NB4 (cell line): ENCODE measurements at places on chromosomes 16 and 17.

DNA sequence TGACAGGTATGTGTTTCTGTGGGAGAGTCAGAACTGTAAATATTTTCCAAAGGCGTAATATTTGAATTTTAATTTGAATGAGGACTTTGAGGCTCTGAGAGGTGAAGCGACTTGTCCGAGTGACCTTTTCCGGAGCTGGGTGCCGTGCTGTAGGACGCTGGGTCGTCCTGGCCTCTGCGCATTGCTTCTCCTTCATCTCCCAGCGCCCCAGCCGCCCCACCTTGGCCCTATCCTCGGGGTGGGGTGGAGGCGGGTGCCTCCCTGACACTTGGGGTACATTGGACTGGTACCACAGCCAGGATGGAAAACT, 147.8 kb downstream of the SPECC1 start:
- no peak for DNase-seq

DNA sequence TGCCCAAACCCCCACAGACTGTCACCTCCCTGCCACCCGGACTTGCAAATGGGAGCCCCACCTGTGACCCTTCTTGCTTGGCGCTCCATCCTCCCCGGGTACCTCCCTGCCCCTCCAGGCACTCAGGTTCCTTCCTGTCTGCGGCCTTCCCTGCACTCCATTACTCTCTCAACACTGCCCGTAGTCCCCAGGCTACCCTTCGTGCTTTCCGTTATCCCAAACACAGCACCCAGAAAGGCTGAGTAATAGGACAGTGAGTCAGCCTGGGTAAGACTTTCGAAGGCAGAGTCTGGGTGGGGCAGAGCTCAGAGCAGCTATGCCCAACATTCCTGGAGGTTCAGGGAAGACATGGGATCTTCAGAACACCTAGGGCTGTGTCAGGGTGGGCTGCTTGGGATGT, 16.6 kb upstream of the C16orf74 start:
- peak; percentile 66 for DNase-seq

- peak; percentile 19 for DNase-seq
These were observed 2.3 kb upstream of the CBX4 start for GRCh38 chr17:79841369-79842135.

DNA sequence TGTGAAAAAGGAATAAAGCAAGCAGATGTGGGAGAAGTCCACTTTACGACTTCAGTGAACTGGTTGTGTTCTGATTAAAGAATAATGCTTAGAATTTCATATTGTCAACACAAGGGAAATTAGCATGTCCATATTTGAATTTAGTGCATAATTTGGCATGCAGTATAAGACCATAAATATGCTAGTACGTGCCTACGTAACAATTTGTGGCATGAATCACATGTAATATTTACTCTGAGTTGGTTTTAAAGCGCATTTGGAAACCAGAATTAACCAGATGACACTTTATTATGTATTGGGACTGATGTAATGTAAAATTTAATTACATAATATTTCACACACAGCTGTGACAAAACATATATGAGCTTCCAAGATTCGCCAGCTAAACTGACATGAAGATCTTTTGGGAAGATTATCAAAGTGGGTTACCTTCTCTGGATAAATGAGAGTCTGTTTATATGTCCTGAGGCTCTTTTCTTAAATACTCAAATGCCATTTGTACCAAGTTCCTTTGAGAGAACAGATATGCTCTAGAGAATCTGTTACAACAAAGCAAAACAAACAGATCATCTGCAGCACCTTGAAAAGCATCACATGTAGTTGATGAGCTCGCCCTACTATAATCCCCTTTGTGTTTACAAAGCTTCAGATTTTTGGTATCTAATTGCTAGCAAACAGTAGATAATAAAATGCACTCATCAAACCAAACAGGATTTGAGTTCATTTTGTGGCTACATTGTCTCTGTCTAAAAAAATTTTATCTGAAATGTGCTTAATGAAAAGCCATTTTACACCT, 1468.6 kb downstream of the CDH11 start:
- no peak for DNase-seq

GRCh38 chr16:89044418-89045180, 49.1 kb upstream of the ACSF3 start:
- no peak for DNase-seq

GRCh38 chr16:1348926-1349325, 2.8 kb downstream of the TSR3 start:
- DNase-seq = no peak

DNA sequence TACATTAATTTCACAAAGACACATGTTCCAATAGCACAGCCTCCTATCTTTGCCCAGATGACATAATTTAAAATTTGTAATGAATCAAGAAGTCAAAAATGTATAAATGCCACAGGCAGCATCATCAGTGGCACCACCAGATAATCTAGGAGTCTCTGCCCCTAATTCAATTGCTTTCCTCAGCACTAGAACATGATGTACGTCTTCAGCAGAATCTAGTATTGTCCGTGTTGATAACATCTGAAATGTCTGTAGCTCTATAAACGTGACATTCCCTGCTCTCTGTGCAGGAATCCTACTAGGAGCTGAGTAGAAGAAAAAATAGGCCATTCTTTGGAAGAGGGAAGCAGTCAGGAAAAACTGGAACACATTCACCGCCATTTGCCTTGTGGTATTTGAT, 21.4 kb upstream of the SLC38A8 start:
- DNase-seq = no peak
